Stimulated activated CD8-positive, alpha-beta memory T cell treated with anti-CD3 and anti-CD28 coated beads, Interleukin-15, amount 100 ng/mL, for 4 hours (primary cell): ENCODE measurements at places on chromosomes 7 and 10.

DNA sequence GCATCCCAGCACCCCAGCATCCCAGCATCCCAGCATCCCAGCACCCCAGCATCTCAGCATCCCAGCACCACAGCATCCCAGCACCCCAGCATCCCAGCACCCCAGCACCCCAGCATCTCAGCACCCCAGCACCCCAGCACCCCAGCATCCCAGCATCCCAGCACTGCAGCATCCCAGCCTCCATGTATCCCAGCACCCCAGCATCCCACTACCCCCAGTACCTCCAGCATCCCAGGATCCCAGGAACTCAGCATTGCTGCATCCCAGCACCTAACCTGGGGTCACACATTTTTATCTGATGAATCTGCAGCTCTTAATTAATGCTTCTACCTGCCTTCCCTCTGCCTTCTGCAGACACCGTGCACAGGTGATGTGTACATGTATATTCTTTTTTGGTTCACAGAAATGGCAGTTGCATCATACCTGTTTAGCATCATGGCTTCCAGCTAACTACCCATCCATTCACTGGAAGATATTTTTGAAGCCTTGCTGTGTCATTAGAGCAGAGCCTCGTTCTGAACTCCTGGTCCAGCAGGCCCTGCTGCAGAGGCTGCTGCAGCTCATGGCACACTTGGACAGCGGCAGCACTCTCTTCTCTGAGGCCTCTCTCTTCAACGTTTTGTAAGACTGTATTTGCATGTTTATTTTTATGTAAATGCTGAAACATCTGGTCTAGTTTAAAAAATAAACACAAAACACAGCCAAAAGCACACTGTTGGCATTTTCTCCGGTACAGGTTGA, 4.6 kb upstream of the CFAP46 start:
- DNase-seq: no peak

- DNase-seq: no peak
These were observed 27.7 kb downstream of the FZD1 start for GRCh38 chr7:91291902-91292301.

DNA sequence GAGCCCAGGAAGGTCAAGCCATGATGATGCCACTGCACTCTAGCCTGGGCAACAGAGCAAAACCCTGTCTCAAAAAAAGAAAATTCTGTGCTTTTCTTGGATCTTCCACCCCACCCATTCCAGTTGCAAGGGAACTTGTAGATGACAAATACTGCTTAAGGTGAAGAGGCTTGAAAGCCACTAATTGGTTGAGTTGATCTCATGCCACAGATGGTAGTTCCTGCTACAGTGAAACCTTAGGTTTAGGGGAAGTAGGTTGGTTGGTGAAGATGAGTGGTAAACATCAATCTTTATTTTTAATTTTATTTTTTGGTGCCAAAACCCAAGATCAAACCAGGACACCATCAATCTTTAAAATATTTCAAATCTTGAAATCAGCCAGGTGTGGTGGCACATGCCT, 2.9 kb upstream of the GDI2 start:
- no peak for DNase-seq

GRCh38 chr10:78412605-78413004, 378.9 kb downstream of the RPS24 start:
- no peak for DNase-seq

DNA sequence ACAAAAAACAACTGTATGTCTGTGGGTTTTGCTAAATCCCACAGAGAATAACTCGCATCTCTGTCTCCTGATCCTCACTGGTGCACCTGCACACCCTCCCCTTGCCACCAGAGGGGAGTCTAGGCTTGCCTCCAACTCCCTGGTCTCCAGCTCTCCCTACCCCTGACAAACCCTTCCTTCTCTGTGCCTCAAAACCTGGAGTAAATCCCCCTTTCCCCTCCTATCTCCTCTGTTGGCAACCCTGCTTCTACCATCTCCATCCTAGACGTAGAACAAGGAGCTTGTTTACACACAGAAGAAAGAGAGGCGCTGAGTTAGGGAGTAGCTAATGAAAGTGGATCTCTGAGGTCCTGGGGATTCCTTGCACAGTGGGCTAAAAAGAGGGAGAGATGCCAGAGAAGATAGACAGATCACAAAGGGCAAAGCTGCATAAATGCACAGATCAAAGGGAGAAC, 6.0 kb downstream of the MBLAC1 start:
- no peak for DNase-seq

- no peak for DNase-seq
These were observed 1.6 kb downstream of the CDNF start for GRCh38 chr10:14836208-14836607.

- no peak for DNase-seq
These were observed 604.3 kb downstream of the IPMK start for GRCh38 chr10:57663401-57663800.

- no peak for DNase-seq
These were observed 243.9 kb upstream of the TCERG1L start for GRCh38 chr10:131555406-131555805.

GRCh38 chr7:77327067-77327931, 88.8 kb downstream of the GSAP start:
- DNase-seq: no peak

GRCh38 chr7:139543801-139544603, 20.5 kb downstream of the CLEC2L start:
- no peak for DNase-seq

- DNase-seq: no peak
These were observed 34.4 kb upstream of the GRM8 start for GRCh38 chr7:127287133-127287532.

- DNase-seq: no peak
These were observed 49.2 kb downstream of the GSDME start for GRCh38 chr7:24707988-24708615.

- DNase-seq: no peak
These were observed 30.8 kb upstream of the EIF4H start for GRCh38 chr7:74143383-74143782.

DNA sequence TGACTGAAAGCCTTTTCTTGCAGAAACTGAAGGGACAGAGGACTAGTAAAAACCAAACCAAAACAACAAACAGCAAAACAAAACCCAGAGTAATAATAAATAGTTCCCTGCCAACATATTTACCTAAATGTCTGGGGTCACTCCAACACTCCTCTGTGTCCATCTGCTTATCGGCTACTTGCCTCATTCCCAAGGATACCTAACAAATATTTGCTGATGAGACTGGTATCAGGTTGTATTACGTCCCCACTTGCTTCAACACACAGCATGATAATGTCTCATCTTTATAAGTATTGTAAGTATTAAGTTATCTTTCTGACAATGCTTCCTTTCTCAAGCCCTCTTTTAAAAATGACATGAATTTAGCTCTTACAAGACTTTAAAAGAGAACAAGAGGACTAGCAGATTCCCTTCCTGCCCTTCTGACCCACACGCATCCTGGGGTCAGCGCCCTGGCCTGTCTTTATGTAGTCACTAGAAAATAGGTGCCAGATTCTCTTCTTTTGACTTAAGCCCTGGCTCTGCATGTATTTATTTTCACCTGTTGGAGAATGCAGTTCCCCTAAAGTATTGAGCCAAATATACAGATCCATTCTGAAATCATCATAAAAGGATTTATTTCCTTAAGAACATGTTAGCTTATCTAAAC, 110.2 kb downstream of the SEM1 start:
- DNase-seq: no peak

DNA sequence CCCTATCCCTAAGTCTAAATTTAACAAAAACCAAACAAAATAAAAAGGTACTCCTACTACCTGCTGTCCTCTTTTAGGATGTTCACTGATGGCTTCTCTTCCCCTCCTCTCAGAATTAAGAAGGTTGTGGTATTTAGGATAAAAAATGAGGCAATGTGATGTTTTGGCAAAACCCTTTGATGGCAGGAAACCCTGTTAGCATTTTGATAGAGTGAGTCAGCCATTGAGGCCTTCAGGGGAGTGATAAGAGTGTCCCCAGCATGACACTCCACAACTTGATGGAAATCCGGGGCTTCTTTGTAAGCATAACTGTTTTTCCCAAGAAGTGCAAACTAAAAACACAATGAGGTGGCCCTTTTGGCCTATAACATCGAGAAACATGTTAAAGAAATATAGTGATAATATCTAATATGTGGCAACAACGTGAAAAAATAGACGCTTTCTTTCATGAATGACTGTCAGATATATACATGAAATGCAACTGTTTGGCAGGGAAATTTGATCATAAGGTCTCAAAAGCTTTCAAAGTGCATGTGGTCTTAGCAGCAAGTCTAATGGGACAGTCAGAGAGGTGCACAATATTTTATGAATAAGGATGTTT, 55.0 kb downstream of the PRTFDC1 start:
- no peak for DNase-seq

DNA sequence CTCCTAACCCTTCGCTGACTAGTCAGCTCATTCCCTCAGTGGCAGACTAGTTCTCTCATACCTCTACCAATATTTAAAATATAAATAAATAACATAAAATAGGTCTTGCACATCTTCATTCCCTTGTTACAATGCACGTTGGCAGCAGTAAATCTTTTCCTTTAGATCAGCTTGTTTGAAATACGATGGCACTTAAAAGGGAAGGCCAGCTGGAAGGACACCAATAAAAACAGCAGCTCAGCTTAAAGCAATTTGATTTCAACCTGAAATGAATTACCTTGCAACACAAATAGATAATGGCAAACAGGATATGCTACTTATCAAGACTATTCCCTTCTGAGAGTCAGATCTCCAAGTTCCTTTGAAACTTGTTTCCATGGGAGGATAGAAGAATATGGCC, 321.8 kb downstream of the GFRA1 start:
- no peak for DNase-seq

GRCh38 chr7:102988631-102989560, 76.1 kb downstream of the LRRC17 start:
- DNase-seq: no peak

- DNase-seq: no peak
These were observed 369.7 kb downstream of the PLXNA4 start for GRCh38 chr7:132206594-132206993.

GRCh38 chr7:68015978-68016532, 1019.4 kb downstream of the TYW1 start:
- DNase-seq: no peak

DNA sequence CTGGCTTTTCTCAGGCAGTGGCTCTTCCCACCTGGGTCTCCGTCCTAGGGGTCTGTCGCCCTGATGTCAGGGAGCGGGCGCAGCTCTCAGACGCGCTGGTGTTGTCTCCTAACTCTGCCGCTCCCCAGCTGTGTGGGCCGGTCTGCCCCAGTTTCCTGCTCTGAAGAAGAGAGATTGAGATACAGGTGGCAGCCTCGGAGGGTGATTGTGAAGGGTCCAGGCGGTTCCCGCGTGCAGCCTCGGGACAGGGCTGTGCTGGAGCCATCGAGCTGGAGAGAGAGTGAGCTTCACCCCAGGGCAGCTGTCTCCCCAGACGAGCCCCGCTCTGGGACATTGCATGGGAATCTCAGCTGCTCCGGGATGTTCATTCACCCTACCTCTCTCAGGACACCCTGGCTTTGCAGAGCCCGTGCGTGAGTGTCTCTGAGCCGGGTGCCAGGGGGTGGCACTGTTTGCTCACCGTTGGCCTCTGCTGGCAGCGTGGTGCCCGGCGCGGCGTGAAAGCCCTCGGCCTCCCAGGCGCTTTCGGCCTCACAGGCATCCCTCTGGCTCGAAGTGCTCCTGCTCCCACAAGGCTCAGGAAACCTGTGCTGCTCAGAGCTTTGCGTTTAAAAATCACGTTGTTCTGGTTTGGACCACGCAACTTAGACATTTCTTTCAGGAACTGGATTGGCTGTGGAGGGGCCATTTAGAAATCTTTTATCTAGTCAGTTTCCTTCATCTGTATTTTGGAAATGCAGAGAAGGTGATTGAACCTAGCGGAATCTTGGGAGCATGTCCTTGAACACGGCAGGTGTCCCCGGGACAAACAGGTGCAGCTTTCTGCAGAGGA, 33.8 kb upstream of the ZFAND2A start:
- DNase-seq: no peak

GRCh38 chr7:47893721-47894365, 54.4 kb downstream of the PKD1L1 start:
- DNase-seq: no peak

- DNase-seq: no peak
These were observed 586.5 kb downstream of the LRMDA start for GRCh38 chr10:76017733-76018433.
